ENCODE measurements at places on chromosomes 12 and 14.

GRCh38 chr14:95516554-95517181, at the start of gene SYNE3:
SYNE3 (minus strand) TSS chr14:95516650; CDS start chr14:95475821, 40,829 bp downstream.
- no peaks in the 10 kb centered on the region for H3K27me3 ChIP-seq
- H3K27ac ChIP-seq, result peak within 1 kb of the TSS; percentile 96
- no peaks in the 10 kb centered on the region for H3K36me3 ChIP-seq
- peak within 1 kb of the TSS; percentile 82 for H3K4me3 ChIP-seq

- no peak overlapping the region for H3K4me3 ChIP-seq
- DNase-seq, result no peak
- no peaks in the 10 kb centered on the region for H3K27me3 ChIP-seq
- H3K27ac ChIP-seq, result no peak overlapping the region
Measured at GRCh38 chr12:22361785-22362184, 27.3 kb upstream of the ST8SIA1 start.

GRCh38 chr12:115108129-115109100, 424.4 kb upstream of the TBX3 start:
- no peak overlapping the region for H3K4me3 ChIP-seq
- H3K4me1 ChIP-seq, result no peaks in the 10 kb centered on the region
- H3K27ac ChIP-seq, result no peak overlapping the region
- H3K36me3 ChIP-seq, result no peaks in the 10 kb centered on the region

DNA sequence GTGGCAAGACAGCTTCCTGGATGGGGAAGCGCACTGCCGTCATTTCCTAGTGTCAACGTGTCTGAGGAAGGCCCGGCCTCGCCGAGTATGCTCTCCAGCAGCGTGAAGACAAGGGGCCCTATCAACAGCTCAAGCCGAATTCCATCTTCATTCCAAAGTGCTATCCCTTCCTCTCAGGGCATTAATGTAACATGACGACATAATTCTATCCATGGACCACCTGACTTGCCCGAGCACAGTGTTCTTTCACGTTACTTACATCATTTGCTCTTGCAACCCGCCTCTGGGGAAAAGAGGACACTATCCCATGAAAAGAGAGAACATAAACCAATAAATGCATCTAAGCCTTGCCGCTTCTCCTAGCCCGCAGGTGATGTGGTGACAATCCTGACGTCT, 22.9 kb downstream of the CCDC92 start:
- H3K4me3 ChIP-seq, result no peak overlapping the region
- H3K27ac ChIP-seq, result no peak overlapping the region
- peaks cover 9% of the 10 kb centered on the region for H3K36me3 ChIP-seq
- no peaks in the 10 kb centered on the region for H3K27me3 ChIP-seq
- no peaks in the 10 kb centered on the region for H3K4me1 ChIP-seq

DNA sequence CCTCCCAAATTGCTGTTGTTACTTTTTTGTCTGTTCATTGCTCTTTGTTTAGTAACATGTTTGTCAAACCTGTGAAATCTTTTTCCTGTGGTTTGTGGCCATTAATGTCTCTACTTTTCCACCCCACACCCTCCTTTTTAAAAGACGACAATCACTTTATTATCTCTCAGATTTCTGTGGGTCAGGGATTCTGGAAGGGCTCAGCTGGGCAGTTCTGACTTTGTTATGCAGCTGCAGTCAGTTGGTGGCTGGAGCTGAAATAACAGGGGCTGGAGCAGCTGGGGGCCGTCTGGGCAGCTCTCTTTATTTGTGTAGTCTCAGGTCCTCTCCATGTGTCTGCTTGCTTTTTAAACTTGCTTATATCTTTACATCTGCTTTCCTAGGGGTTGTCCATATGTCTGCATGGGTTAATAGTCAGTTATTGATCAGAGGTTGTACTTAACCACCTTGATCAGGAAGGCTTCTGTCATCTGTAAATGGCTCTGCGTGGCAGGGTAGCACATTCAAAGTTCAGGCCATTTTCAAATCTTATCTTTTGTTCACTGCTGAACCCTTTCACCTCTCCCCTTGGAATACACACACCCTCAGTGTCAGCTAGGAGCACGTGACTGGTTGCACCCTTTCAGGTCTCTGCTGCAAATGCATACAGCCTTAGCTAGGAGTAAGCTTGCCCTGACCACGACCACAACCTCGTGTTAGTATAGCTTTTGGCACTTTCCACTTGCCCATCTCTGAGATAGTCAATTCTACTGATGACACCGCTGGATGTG, 27.9 kb downstream of the BORCS5 start:
- H3K27ac ChIP-seq, result no peak overlapping the region
- H3K27me3 ChIP-seq, result no peaks in the 10 kb centered on the region
- peaks cover 16% of the 10 kb centered on the region for H3K4me1 ChIP-seq
- H3K4me3 ChIP-seq, result no peak overlapping the region
- no peaks in the 10 kb centered on the region for H3K36me3 ChIP-seq
- DNase-seq, result no peak

DNA sequence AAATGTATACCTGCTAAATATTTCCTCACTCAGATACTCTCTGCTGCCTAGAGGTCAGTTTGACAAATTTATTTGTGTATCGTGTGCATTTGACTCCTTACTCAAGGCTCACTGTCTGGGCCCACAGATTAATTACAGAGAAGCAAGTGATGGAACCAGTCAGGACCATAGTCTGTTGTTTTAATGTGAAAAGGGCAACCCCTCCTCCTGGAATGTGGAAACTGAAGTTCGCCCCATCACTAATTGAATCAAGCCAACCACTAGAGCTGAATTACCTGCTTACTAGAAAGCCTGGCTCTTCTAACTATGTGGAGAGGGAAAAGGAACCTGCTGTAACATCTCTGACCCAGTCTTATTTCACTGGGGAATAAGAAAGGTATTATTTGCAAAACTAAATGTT, 199.9 kb upstream of the KRR1 start:
- H3K27ac ChIP-seq, result no peak overlapping the region
- no peak for DNase-seq
- H3K4me3 ChIP-seq, result no peak overlapping the region
- no peaks in the 10 kb centered on the region for H3K36me3 ChIP-seq
